Activated CD4-positive, alpha-beta T cell treated with anti-CD3 and anti-CD28 coated beads for 4 hours (primary cell): ENCODE measurements at places on chromosomes 2 and 18.

DNA sequence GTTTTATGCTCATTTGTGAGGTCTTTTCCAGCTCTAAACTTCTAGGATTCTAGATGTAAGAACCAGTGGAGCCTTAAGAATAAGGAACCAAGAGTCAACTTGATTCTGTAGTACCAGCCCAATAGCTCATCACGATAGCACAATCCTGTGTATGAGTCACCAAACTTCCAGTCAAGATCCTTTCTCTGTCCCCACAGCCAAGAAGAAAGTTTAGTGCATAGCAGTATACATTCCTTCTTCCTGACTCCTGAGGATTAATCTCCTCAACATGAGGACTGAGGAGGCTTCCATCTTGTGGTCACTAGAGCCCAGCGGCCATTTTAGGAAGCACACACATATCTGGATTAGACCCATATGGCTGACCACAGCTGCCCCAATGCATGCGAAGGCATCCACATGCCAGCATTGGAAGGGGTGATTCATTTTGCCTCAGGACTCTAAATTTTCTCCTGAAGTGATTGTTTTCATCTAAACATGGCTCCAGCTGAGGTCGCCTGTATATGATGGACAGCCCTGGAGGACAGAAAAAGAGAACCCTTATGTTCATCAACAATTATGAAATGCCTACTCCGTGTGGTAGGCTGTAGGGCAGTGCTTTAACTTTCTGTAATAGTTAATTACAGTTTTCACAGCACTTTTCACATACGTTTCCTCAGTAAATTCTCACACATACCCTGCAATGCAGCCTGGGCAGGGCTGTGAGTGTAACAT is 53.5 kb downstream of the RASGRP3 start:
- no peak for DNase-seq

DNA sequence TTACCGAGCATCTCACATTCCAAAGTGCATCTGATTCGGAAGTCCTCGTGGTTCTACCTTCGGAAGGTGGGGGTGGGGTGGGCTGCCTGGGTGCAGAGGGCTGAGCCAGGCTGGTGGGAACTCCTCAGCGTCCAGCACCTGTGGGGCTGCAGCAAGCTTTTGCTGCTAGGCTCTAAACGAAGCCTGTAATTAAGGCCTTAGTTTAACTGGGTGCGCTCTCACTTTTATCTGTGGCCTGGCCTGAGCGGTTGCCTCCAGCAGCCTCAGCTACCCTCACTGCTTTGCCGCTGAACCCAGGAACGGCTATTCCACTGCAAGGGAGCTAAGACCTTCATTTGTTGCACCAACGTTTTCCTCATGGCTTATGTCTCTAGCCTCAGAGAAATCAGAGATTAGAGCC is 48.4 kb downstream of the TMEM17 start:
- no peak for DNase-seq

DNA sequence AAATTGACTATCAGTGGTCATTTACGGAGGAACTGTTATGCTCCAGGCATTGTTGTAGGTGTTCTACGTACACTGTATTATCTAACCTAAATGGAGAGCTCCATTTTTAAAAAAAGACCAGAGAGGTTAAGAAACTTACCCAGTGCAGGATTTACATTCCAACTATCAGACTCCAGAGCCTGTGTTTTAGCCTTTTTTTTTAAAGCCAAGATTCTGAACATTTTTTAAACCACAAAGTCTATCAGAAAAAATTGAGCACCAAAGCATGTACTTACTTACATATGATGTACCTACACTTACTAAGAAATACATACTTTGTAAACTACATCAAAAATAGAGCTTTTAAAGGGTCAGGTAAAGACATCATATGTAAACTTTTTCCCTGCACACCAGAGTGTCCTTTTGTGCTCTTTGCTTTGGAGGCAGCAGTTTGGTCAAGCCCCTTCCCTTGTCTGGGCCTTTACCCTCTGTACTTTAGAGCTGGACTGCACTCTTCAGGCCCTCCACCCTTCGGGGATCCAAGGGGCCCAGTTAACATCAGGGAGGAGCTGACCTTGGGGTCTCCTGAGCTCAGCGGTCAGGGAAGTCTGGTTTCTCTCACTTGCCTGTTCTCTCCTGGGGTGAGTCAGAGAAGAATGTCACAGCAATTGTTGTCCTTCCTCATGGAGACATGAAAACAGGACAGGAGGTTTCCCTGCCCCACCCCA is 58.4 kb downstream of the ITGB1BP1 start:
- DNase-seq, result no peak

GRCh38 chr2:68237404-68237803 is 14.9 kb downstream of the PPP3R1 start:
- DNase-seq, result no peak

GRCh38 chr2:162071001-162071400 is 3.0 kb downstream of the DPP4 start:
- no peak for DNase-seq

- no peak for DNase-seq
Observed at GRCh38 chr2:211132046-211132445, 575.6 kb downstream of the CPS1 start.

DNA sequence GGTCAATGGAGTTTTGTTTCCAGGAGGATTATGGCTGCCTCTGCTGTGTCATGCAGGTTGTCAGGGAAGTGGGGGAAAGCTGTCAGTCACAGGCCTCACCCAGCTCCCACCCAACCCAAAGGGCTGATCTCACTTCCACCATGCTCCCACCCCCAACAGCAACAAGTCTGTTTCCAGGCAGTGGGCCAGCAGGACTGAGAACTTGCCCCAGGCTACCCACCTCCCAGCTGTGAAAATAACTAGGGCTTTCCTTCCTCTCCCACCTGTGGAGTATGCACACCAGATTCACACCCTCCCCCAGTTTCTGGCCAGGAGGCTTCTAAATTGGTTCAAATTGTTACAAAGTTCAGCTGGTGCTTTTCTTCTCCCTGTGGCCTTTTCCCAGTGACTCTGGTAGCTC is 95.6 kb upstream of the ACVR1 start:
- no peak for DNase-seq

GRCh38 chr18:11163665-11164064 is 14.3 kb upstream of the PIEZO2 start:
- DNase-seq, result no peak

GRCh38 chr2:144379851-144380311 is 140.0 kb downstream of the ZEB2 start:
- DNase-seq, result no peak

GRCh38 chr2:65030476-65031332 is 25.5 kb upstream of the CEP68 start:
- DNase-seq, result no peak

- DNase-seq, result no peak
Observed at GRCh38 chr2:73238149-73238548, 4.0 kb downstream of the CCT7 start.

GRCh38 chr2:242002944-242003343 is 133.4 kb downstream of the RTP5 start:
- DNase-seq, result peak; percentile 7

DNA sequence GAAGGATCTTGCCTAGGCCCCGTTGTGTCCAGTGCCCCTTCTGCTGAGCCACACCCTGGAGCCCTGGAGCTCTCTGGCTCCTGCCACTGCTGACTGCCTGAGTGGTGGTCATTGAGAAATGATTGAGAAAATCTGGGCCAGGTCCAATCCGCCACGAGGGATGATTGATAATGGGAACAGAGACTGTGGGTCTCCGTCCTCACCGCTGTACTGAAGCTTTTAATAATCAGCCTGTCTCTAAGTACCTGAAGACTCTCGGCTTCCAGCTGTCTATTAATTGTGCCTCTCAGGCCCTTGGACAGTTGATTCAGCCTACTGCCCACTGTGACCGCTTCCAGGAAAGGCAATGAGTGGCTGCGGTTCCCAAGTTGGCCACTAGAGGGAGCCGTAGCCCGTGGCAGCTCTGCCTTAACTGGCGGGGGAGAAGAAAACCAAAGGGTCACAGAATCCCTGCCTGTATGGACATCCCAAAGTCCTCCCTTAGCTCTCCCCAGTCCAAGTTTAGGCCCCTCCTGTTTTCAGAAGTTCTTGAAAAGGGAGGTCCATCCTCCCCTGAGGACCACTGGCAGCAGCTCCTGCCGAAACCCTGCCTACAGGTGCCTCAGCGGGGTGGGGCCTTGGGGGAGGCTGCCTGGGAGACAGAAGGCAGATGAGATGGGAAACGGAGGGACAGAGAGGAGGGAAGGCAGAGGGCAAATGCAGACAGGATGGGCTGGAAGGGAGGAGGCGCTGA is 213.6 kb downstream of the TNS1 start:
- peak; percentile 52 for DNase-seq

DNA sequence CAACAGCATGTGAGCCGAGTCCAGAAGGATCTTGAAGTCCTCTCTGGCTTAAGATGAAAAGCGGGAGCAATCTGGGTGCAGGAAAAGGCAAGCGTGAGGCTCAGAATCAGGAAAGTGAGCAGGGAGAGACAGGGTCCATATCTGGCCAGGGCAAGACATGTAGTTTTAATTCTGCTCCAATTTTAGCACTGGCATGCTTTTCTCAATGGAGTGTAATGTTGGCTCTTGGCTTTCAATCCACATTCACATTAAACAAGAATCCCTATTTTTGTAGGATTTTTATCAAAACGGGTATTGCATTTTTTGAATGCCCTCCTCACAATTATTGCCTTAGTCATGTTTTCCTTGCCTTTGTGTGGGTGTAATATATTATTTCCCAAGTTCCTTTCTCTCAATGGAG is 6.0 kb downstream of the SPATA3 start:
- DNase-seq, result no peak

DNA sequence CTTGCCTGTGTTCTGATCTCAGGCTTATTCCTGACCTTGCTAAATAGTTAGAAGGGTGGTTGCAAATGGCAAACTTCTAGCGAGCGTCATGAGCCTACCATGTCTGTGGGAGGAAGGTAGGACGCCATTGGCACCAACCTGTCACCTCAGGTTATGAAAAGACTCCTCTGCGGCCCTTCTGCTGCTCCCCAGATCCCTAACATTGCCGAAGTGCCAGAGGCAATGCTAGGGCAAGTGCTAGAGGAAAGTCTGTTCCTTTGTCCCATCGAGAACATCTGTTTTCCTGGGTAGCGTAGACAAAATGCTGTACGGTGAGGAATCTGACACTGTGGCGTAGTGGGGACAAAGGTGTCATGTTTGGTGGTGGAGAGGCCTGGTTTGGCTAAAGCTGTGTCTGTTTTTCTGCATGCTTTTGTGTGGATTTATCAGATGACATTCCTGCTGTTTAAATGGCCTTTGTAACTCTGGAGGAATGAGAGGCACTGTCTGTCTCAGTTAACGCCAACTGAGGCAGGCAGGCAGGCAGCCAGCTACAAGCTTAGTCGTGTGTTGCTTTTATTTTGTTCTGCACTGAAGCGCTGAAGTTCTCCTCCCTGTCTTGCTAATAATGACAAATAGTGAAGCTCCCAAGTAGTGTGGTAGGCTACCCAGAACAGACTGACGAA is 94.1 kb downstream of the PRPF40A start:
- no peak for DNase-seq

- DNase-seq, result no peak
Observed at GRCh38 chr2:120828829-120829632, 93.4 kb downstream of the GLI2 start.

GRCh38 chr2:120779781-120780283 is 44.2 kb downstream of the GLI2 start:
- DNase-seq, result no peak

DNA sequence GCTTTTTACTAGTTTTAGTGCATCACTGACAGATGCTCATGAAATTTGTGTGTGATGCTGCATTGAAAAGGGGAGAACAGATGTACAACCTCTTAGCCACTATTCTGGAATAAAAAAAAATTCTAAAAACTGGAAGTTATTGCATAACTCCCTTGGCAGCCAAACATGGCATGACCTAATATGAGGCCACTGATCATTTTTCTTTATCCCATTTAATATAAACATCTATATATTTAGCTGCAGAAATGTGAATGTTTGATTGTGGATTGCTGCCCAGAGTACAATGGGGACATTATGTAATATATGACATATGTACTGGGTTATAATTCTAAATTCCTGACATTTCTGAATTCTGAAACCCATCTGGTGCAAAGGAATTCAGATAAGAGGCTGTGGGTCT is 86.5 kb downstream of the CDCA7 start:
- DNase-seq, result no peak

GRCh38 chr2:173574324-173575112 is 219.8 kb downstream of the CDCA7 start:
- no peak for DNase-seq

- DNase-seq, result no peak
Observed at GRCh38 chr2:236946871-236947270, 138.8 kb upstream of the COPS8 start.

GRCh38 chr18:46362533-46362932 is 258.3 kb downstream of the HAUS1 start:
- DNase-seq, result no peak

DNA sequence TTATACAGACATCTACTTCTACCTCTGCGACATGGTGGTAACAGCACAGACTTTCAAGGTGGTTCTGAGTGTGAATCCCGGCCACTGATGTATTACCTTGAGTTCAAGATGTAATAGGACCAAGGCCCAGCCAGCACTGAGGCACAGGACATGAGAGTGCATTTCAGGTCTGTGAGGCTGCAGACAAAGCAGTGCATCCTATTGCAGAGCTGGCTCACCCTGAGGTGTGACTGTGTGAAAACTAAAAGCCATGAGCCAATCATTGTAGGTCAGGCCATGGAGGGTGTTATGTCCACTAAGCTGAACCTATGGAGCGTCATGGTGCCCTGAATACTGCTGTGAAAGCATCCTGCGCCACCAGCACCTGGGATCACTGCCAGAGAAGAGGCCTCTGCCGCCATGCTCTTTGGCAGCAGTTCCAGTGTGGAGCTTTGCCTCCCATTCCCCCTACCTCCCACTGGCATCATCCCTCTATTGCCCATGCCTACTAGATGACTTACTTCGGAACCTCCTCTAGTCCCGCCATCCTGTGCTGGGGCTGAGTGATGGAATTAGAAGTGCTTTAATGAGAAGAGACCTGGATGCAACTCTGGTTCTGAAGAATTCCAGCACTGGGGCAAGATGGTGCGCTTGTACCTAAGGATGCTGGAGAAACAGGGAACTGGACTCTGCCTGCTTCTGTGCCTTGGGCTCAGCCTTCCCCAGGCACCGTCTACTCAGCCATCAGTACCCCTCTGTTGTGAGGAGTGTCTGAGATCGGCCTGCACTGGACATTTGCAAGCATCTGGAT is 112.0 kb upstream of the RMDN2 start:
- no peak for DNase-seq

DNA sequence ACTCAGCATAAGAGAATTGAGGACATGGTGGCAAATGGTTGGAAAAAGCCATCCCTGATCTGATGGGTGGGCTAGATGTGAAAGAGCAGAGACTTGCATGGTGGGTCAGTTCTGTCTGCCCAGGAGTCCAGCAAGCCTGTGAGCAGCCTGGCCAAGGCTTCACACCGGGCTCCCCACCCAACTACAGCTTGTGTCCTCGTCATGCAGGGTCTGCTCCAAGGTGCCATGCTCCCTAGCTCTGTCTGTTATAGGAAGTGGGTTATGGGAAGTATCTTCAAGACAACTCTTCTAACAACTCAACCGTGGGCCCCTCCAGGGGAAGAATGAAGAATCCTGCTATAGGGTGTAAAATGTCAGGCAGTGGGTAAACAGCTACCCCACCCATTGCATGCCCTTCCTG is 97.4 kb downstream of the ADD2 start:
- DNase-seq, result no peak
